ENCODE measurements at places on chromosomes 3 and 15.

GRCh38 chr3:32177702-32178198, 60.7 kb upstream of the CMTM8 start:
- peak; percentile 72 for DNase-seq

GRCh38 chr15:68421798-68422402, 10.1 kb downstream of the ITGA11 start:
- no peak for DNase-seq

DNA sequence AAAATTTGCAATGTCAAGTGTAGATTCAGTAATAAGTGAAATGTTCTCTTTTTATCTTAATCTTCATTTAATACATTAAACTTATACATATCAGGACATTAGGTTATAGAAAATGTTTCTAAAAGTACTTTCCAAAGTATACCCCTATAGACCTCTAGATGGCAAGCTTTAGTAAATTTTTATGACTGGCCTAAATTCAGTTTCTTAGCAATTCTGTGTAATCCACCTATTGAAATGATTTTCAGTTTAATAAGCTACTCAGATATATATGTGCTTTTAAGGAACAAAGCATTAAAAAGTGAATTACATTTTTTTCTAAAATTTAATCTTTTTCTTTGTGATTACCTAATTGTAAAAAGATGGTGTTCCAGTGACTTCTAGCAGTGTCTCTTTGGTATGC, 342.2 kb downstream of the GBE1 start:
- DNase-seq: peak; percentile 11

DNA sequence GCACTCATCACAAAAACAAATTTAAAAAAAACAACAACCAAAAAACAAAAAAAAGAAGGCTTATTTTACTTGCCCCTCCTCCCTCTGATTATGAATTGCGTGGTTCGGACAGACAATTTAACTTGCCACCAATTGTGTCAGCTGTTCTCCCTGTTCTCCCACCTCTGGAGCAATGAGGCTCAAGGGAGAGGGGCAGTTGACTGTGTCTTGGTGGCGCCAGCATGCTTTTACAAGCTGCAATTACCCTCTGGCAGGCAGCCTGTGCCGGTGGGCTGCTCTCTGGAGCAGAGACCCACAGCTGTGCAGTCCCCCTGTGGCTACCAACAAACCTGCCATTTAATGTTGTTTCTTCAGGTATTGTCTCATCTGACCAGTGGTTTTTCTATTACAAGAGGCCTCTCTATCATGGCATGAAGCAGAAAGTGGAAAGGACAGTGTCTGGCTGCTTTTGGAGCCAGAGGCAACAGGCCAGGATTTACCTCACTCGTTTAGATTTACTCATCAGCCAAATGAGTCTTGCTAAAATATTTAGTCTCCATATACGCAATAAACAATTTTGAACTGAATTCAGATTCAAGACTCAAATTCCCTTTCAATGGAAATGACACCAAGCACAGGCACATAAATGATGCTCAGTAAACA, 192.0 kb upstream of the TPRG1 start:
- no peak for DNase-seq

DNA sequence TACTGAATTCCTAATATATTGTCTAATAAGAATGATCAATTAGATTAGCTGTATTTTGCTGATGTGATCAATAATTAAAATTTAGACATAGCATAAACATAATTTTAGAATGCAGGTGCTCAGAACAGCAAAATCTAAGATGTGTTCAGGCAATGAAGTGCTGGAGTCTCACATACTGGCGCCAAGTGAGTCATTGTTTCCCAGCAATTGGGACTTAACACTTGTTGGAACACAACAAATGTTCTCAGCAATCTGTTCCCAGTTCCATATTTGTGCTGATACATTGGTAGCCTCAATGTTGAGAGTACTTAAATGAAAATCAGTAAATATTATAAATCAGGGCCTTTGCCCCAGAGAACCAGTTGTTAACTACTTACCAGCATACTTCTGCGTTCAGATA, 619.0 kb downstream of the ROBO1 start:
- no peak for DNase-seq

- no peak for DNase-seq
Measured at GRCh38 chr3:194370753-194371152, 1.2 kb upstream of the LRRC15 start.

DNA sequence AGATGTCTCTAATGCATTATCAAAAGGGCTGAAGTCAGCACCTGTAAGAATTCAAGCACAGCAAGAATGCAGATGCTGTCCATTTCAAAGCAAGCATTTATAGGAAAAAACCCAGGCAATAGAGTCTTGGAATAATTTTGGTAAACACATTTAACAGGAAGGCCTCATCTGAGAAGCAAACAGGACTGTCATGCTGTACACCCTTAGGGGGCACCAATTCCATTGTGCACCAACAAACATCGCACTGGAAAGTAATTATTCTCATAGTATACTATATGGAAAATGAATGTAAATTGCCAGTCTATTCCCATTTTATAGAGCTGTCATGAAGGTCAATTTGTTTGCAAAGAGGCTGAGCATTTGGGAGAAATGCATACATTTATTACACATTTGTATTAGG, 247.3 kb upstream of the SUCLG2 start:
- no peak for DNase-seq

DNA sequence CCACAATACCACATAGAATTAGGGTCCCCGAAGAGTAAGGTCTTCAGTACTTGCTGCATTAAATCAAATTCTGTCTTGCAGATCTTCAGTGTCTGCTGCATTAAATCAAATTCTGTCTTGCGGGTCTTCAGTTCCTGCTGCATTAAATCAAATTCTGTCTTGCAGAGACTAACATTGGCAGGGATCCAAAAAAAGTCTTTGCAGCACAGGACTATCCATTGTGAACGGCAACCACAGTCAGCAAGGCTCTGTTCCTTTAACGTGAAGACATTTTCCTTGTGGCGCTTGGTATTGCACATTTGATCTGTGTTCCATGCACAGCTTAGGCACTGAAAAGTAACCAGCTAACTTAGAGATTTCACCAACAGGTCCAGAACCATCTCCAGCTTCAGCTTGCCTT, 46.8 kb upstream of the POMGNT2 start:
- DNase-seq: no peak

GRCh38 chr3:81728766-81729544, 32.5 kb downstream of the GBE1 start:
- no peak for DNase-seq

DNA sequence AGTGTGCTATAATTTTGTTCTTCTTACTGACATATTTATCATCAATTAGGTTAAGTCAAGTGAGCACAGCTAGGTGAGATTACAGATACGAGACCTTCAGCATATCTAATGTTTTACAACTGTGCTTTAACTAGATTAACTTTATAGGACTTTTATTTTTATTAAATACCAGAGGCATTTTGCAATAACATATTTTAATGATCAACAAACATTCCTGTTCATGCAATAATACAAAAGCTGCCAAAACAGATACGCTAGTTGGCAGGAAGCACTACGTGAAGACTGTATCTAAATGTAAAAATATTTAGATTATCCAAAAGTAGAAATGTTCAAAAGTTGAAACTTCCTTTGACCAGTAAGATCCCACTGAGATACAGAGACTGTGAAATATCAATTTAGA, 139.1 kb downstream of the CBLB start:
- no peak for DNase-seq

- no peak for DNase-seq
Measured at GRCh38 chr3:71041371-71041770, 542.2 kb downstream of the FOXP1 start.

- no peak for DNase-seq
Measured at GRCh38 chr15:83288381-83288801, 3.9 kb upstream of the BNC1 start.

DNA sequence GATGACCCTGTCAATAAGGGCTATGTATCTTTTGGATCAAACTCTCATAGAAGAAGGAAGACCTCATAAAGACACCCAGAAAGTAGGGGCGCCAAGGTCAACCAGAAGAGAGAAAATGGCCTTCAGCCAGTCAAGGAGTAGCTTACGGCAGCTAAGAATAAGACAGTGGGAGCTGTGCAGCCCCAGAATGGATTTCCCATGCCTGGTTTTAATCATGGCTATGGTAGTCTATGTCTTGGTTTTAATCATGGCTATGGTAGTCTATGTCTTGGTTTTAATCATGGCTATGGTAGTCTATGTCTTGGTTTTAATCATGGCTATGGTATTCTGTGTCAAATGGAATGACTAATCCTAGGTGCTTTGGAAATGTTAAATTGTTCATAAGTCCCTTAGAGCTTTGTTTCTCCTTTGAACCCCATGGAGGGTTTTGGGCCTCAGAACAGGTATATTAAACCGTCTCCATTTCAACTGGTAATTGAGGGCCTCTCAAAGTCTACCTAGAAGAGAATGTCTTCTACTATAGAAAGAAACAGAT, 742.0 kb upstream of the CFAP20DC start:
- DNase-seq: no peak

- DNase-seq: peak; percentile 48
Measured at GRCh38 chr15:58748852-58749531, 515 bp downstream of the ADAM10 start.

DNA sequence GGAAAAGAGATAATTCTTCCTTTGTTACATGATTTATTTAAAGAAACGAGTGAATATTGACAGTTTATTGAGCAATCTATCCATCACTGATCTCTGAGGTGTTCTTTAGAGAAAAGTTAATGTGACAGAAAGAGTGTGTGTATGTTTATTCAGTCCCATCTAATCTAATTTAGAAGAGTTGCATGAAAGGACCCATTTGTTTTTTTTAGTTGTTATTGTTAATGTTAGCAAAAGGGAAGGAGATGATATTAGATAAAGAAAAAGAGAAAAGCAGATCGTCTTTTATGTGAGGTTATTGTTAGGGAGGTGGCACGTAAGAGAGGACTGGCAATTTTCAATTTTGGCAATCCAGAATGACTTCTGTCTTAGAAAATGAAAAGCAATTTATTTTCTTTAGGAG, 46.5 kb downstream of the NMD3 start:
- DNase-seq: no peak

GRCh38 chr15:88401996-88402656, 65.1 kb downstream of the MRPL46 start:
- no peak for DNase-seq

All from suppressor macrophage (primary cell).